CD4-positive, alpha-beta T cell treated with Interleukin-17A for 4 hours (primary cell): ENCODE measurements at places on chromosomes 3 and 15.

DNA sequence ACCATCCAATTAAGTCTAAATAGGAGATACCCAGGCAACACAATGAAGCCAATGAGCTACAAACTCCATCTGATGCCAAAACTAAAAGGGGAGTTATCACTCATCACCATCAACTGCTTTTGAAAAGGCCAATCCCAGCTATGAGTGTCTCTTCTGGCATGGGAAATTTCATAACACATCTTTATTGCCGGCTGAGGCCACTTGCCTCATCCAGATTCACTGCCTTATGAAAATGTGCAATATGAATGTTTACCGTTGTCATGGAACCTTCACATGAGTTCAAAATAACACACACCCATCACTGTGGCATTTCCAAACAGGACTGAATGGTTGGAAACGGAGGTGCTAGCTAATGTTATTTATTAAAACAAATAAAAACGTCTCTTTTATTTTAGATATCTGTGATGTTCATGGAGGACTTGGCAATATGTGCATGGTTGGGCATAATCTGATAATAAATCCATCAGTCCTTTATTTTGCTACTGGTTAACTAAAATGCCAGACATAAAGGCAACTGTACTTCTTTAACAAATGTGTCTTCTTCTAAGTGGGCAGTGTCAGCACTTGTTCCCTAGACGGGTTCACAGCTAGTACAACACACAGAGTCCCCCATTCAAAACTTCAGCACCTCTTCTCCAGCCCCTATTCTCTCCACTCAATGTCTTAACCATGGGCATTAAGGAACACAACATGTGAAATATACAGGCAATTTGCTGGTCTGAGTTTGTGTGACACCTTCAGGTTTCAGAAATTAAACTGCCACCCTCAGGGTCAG is 143.9 kb downstream of the MAGI1 start:
- no peak for DNase-seq

- peak; percentile 3 for DNase-seq
Observed at GRCh38 chr3:109224333-109224732, 87.8 kb downstream of the C3orf85 start.

GRCh38 chr15:38554354-38554753 is 10.3 kb downstream of the RASGRP1 start:
- peak; percentile 45 for DNase-seq

GRCh38 chr3:111690242-111690641 is 95.1 kb upstream of the ZBED2 start:
- DNase-seq = no peak

- peak; percentile 52 for DNase-seq
Observed at GRCh38 chr15:58748040-58748851, 1.3 kb downstream of the ADAM10 start.

GRCh38 chr3:29065211-29065785 is 215.6 kb upstream of the RBMS3 start:
- no peak for DNase-seq

DNA sequence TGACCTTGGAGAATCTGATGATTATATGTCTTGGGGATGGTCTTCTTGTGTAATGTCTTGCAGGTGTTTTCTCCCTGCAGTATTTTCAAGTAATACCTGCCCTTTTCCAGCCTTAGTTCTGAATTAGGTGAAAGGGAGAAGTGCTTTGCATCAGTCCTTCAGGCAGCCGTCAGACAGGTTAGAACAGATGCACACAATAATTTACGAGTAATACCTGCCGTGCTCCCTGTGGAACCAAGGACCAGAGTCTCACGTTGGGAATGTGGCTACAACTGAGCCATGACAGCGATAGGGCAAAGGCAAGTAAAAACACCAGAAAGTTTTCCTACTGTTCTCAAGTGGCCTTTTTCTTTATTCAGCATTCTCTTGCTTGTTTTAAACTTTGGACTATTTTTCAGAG is 69.1 kb downstream of the CHCHD6 start:
- no peak for DNase-seq
